T47D (cell line): ENCODE measurements at places on chromosomes 11 and 22.

DNA sequence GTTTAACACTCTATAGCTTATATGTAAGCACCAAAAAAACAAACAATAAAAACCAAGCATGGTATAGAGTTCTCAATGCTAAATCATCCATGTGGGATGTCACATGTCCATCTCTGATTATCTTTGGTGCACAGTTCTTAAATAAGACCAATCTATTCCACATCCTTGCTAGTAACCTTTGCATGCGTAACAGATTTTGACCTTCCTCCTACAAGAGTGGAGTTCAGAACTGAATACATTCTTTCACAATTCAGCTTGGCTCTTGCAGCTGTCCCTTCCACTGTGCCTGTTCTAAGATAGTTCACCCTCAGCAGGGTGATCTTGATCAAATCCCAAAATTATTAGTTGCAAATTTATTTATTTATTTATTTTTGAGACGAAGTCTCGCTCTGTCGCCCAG is 21.1 kb downstream of the PRR14L start:
- no peak for DNase-seq

GRCh38 chr11:85740481-85741400 is 54.7 kb upstream of the CCDC89 start:
- no peak for DNase-seq

DNA sequence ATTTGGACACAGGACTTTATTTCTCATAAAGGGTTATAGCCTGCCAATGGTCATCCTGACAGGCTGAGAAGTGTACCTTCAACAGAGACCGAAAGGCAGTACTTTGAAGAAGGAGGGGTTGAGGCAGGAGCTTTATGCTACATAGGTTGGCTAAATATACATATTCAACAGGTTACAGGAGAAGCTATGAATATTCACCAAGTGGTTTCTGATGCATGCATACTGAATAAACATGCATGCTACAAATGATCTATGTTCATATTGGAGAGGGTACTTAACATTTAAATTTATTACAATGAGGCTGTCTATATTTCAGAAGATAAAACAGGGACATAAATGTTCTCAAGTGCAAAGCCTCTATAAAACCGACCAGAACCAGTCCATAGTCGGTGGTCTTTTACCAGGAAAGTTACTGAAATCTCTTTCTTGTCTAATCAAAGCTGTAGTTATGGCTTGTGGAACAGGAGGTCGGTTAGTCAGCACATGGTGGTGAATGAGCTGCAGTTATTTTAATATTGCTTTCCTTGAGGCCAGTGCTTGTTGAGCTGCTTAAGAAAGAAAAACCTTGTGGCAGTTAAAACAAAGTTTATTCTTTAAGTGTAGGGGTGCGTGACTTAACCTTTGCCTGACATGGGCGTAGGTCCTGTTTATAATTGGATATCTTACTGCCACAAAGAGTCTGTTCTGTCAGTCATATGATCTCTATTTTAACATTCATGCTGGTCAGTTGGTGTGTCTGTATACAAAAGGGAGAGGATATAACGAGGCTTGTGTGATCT is 19.5 kb downstream of the CNTF start:
- DNase-seq, result no peak

- DNase-seq, result no peak
These were observed 44.9 kb upstream of the FADD start for GRCh38 chr11:70158201-70158600.

DNA sequence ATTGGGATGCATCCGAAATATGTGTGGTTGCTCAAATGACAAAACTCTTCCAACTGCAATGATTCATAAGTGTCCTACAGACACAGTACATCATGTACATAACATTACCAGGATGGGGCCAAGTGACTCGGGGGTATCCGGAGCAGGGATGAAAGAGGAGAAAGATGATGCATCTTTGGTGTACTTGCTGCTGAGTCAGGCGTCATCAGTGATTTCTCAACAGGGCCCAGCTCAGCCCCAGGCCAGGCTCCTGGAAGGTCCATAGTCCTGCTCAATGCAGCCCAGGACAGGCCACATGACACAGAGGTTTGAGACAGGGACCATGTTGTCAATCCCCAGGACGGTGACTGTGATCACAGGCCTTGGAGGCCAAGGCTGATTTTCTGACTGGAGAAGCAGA is 59.3 kb downstream of the GGTLC2 start:
- DNase-seq, result no peak

DNA sequence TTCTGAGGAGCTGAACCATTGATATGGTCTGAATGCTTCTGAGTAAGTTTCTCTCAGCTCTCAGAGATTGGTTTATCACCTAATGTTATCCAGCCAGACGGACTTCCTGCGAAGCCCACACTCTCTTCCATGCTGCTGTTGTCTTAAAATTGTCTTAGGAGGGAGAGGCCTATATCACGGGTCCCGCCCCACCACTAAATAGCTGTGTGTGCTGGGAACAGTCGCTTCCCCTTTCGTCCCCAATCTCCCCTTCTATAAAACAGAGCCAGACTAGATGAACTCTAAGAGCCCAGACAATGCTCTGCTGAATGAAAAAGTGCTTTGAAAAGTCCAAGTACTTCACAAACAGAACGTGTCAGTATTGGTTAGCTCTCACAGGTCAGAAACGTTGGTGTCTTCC is 81.4 kb upstream of the AKIP1 start:
- DNase-seq, result no peak

GRCh38 chr11:73931039-73931645 is 19.7 kb upstream of the DNAJB13 start:
- peak; percentile 85 for DNase-seq

- DNase-seq, result no peak
These were observed 3.3 kb downstream of the EPS8L2 start for GRCh38 chr11:709109-709997.

DNA sequence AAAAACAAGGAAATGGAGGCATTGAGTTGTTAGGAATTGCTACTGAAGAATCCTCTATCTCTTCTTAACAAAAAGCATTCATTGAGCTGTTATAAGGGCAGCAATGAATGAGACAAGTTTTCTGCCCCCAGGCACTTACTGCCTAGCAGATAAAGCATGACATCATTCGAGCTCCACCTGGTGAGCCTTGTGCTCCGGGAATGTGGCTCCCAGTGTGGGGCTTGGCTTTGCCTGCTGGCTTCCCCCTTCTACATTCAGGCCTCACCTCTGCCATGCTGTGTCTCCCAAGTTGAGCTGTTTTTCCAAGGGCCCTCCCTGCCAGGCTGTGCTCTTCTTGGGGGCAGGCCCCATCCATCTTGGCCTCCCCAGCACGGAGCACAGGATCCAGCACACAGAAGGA is 56.9 kb upstream of the EIF3D start:
- no peak for DNase-seq

- DNase-seq, result no peak
These were observed 151.7 kb downstream of the ATXN10 start for GRCh38 chr22:45823336-45823735.

GRCh38 chr11:36431429-36432092 is 78.5 kb downstream of the TRAF6 start:
- DNase-seq, result no peak

- DNase-seq, result no peak
These were observed 47.2 kb downstream of the KCNQ1OT1 start for GRCh38 chr11:2652333-2653197.

GRCh38 chr11:40686765-40687164 is 772.7 kb downstream of the LRRC4C start:
- DNase-seq, result no peak

- DNase-seq, result no peak
These were observed 2.9 kb upstream of the TUBGCP6 start for GRCh38 chr22:50247748-50248147.

GRCh38 chr11:57303280-57303989 is 21.3 kb downstream of the TNKS1BP1 start:
- DNase-seq, result no peak

GRCh38 chr22:36756746-36757655 is 18.9 kb downstream of the IFT27 start:
- no peak for DNase-seq

DNA sequence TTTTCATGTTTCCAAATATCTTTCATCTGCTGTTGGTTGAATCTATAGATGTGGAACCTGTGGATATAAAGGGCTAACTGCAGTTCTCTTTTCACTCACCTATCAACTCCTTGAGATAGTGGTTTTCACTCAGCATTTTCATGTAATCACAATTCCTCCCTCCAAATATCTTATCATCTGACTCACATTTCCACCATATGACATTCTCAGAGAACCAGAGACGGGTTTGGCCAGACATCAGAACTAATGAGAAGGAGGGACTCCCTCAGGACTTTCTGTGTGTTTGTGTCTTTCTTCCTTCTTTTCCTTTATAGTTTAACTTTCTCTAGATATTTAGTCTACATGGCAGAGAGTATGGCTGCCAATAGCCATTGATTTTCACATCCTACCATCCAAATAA is 134.8 kb upstream of the DDI1 start:
- DNase-seq, result no peak

GRCh38 chr11:115407496-115407895 is 96.7 kb downstream of the CADM1 start:
- no peak for DNase-seq

- no peak for DNase-seq
These were observed 11.5 kb downstream of the GATD1 start for GRCh38 chr11:765802-766091.

DNA sequence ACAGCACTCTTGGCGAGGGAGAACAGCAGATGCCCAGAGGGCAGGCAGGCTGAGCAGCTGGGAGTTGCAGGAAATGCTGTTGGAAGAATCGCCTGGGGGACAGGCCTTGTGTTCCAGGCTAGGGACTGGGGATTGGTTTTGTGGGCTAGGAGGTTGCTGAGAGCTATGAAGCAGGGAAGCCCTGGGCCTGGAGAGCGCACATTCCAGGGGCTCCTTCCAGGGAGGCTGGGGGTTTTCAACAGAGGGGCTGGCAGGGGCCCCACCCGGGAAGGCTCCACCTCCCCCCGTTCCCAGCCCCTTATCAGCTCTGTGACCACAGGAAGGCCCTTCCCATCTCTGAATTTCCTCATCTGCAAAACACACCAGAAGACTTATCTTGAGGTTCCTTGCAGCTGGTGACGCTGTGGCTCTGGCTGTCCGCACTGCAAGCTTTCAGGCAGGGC is 21.7 kb downstream of the WNT11 start:
- no peak for DNase-seq

GRCh38 chr11:37500425-37500824 is 902.4 kb upstream of the RAG2 start:
- DNase-seq, result no peak

DNA sequence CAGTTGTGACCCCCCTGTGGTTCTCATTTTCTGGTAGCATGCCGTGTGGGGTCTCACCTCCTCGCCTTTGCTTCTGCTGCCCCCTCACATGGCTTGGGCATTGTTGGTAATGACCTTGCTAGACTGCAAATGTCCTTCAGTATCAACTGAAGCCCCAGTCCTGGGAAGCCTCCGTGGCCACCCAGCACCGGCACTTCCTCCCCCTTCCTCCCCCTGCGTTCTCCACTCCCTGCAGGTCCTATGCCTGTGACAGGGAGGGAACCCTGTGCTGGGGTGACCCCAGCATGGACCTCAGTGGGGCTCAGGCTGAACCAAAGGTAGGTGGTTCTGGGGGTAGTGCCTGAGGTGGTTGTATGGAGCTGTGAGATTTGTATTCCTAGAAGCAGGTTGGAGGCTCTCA is 5.9 kb downstream of the ST3GAL4 start:
- DNase-seq, result no peak

DNA sequence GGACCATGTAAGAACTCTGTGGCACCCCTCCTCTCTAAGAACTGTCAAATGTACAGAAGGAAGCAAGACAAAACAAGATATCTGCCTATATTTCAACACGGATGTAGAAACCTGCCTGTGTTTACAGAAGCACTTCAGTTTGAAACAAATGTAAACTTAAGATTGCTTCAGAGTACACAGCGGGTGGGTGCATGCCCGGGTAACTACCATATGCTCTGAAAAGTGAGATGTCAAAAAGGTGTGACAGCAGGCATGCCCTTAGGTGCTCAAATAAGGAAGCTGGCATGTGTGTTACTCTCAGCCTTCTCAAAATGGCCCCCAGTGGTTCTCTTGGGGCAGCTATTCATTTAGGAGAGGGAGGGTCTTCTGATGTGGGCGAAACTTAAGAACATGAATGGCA is 5.2 kb downstream of the ACP2 start:
- no peak for DNase-seq

DNA sequence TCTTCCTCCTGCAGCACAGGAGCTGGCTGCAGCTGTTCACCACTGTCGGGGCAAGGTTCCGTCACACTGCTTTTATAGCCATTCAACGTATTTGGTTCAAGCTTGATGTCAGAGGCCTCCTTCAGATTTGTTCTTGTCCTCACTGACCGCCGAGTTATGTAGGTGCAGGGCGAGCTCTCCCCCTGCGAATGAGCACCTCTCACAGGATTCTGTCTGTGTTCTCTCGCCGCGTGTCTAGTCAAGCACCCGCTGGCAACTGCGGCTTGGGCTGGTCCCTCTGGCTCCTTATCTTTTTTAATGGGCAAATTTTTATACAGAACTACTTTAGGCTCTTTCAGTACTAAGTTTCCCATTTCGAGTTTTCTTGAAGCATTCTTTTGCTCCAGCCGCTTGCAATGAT is 37.4 kb upstream of the CHKA start:
- no peak for DNase-seq

DNA sequence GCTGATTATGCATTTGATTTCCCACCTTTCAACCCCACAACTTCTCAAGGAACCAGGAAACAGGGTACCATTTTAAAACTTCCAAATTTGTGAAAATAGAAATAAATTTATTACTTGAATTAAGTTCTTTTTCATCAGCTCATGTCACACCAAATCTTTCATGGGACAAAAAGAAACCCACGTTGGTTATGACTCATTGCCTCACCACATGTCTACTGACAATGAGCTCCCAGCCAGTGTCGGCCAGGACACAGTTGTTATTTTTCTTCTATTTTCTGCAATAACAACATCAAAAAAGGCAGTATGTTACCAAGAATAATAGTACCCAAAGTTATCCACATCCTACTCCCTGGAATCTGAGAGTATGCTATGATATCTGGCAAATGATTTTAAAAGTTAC is 17.3 kb downstream of the MS4A6A start:
- DNase-seq, result no peak

DNA sequence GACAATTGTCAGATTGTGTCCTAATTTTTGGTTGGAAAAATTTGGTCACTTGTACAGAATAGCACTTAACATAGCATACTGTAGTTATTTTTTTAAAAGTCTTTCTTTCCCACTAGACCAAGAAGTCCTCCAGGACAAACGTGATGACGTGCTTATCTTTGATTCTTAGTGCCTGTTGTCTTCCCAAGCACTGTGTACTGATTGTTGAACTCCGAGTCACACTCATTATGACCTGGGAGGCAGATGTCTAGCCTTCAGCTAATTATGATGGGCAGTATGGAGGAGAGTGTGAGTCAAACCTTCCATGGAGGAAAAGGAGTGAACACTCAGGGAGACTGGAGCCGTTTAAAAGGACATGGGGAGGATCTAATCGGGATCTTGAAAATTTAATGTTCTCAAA is 119.8 kb downstream of the SPON1 start:
- no peak for DNase-seq

DNA sequence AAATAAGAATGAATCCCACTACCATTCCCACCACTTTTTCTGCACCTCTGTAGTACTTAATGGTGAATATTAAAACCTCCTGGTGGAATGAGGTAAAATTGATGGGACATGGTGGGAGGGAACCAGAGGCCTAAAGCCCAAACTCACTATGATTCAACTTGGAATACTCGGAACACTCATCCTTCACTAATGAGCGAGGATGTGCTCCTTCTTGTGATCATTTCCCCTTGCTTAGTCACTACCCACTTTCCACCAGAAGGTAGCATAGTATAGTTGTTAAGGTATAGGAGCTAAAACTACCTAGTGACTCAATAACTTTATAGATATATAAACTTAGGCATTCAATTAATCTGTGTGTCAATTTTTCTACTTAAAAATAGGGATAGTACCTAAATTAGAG is 728.9 kb downstream of the OPCML start:
- DNase-seq, result no peak
